ENCODE measurements at places on chromosomes 12 and 14.

DNA sequence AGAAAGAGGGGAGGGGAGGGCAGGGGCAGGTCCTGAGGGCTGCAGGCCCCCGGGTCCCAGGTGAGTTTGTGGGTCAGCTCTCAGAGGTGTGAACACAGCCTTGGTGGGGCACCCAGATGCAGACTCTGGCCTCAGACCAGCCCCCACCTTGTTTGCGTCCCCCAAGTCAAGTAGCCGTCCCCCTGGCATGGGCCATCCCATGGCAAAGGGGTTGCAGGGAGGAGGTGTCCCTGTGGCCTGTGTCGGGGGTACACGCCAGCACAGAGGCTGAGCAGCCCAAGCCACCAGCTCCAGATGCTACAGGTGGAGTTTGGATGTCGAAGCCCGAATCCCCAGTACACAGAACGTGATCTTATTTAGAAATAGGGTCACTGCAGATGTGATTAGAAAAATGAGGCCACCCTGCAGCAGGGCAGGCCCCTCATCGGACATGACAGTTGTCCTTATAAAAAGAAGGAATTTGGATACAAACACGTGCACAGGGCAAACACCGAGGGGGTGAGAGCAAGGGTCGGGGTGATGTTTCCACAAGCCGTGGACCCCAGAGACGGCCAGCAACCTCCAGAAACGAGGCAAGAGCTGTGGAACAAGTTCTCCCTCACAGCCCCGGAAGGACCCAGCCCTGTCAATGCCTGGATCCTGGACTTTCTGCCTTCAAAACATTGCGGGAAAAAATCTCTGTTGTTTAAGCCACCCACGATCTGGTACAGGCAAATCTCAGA, 141.2 kb upstream of the C14orf180 start:
- DNase-seq, result no peak

- no peak for DNase-seq
Measured at GRCh38 chr12:82757656-82758055, 71.0 kb downstream of the TMTC2 start.

DNA sequence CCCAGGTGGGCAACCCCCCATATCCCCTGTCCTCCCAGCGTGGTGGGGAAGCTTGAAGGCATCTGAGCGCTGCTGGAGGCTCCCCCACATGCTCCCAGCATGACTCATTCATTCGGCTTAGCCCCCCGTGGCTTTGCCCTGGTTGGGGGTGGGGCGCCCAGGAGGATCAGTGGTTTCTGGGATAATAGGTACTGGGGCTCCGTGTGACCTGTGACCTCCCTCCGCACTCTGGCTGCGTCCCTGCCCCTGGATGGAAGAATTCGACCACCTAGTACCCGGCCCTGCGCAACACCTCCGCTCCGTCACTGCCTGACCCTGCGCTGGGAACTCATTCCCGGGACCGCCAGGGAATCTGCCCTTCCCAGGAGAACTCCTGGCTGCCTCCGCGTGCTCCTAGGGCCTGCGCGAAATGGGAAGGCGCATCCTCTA, 120.1 kb downstream of the AACS start:
- DNase-seq, result no peak

DNA sequence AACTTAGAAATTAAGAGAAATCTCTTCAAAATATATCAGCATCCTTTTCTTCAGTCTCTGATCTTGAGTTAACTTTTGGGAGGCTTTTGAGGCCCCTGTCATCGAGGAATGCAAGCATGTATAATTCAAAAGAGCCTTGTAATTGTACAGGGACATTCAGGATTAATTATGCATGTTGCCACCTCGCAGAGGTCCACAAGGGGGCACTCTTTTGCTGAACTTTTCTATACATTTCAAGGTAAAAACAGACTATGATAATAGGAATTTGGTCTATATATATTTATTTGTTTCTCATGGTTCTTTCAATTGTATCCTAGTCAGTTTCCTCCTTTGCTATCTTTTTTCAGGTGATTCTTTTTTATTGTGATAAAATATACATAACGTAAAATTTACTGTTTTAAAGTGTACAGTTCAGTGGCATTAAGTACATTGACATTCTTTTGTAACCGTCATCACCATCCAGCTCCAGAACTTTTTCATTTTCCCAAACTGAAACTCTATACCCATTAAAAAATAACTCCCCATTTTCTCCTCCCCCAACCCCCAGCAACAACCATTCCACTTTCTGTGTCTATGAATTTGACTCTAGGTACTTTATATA, 47.0 kb upstream of the SLC2A13 start:
- no peak for DNase-seq

DNA sequence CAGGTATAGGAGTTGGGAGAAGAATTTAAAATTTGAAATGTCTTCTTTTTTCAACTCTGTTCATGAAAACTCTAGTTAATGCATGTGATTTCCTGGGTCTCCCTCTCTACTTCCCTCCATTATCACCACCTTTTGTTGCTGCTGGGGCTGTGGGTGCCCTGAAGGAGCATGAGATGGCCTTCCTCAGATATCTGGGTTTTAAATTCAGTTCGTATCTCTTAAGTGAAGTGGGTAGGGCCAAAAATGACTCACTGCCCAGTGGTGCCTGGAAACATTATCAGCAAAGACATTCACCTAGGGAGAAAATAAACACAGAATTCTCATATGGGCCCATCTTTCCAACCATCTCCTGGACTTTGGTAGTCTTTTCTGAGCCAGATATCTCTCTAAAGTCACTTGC, 234.9 kb upstream of the PLEKHG7 start:
- DNase-seq, result no peak

DNA sequence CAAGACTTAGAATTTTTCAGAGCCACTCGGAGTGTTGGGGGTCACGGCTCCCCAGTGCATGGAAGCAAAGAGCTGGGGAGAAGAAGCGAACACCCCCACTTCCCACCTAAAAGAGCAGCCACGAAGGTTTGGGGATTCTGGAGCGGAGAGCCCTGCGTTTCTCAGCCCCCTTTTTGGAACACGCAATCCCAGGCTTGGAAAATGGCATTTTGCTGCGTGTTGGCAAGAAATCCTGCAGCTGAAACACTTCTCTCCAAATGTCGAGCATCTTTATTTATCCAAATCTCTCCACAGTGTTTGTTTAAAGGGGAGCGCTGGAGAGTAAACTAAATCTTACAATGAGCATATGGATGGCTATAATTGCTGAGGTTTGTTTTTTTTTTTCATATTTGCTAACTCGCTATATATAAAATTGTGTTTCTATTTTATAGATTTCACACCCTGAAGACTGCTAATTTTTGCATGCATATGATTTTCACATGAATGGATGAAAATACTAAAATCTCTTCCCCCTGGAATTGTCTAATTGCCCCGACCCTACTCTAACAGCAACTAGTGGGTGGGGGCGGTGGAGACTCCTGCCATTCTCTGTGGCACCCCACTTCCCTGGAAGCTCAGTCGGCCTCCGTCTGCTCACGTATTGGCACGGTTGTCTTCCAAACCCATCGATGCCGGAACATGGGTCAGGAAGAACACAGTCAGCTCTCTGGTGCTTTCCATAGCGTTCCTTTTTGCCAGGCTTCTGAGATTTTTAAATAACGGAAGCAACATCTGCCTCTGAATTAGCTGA, 120.5 kb downstream of the GCH1 start:
- no peak for DNase-seq
